T-cell (primary cell): ENCODE measurements at places on chromosomes 4 and X. TPM values are rescaled to one million over a fixed set of nuclear protein-coding genes. Genes with fewer than 3 reads are reported as not detected.

DNA sequence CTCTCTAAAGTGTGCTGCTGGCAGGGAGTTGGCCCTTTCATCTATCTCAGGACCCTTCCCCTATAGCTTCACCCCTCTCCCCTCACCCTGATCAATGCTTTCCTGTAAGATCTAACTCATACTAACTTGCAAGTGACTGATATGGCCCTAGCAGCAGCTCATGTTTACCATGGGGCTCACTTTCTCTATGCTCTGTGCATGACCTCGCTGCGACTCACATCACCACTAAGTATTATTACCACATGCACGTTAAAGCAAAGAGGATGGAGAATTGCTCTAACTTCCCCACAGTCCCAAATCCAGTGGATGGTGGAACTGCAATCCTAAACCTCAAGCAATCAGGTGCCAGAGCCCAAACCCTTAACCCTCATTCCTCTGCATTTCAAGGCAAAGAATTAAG is 626.6 kb downstream of the MID1IP1 start:
- H3K36me3 ChIP-seq: no peaks in the 10 kb centered on the region
- H3K27me3 ChIP-seq: no peaks in the 10 kb centered on the region
- H3K27ac ChIP-seq: no peak overlapping the region
- no peak for DNase-seq

DNA sequence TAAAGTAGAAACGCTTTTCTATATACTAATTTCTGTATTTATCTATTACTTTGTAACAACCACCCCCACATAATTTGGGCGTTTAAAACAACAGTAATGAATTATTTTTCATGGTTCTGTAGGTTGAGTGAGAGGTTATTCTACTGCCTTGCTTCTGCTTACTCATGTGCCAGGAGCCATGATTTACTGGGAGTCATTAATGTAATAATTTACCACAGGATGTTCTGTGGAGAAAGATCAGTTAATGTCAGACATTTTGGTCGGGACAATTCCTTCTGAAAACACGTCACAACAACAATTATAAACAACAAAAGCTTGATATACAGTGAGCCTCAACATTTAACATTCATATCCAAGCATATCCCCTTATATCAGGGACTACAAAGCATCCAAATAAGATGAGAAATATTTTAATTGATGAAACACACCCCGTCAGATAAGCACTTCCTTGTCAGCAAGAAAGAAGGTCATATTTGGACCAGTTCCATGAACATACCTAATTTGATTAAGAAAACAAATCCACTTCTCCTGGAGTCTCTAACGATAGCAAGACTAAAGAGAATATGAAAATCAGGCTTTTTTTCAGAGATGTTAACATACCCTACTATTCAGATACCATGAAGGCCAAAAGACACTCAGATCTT is 238.5 kb downstream of the PRDM5 start:
- H3K36me3 ChIP-seq: no peaks in the 10 kb centered on the region
- no peak overlapping the region for H3K27ac ChIP-seq
- H3K4me3 ChIP-seq: no peak overlapping the region
- no peaks in the 10 kb centered on the region for H3K27me3 ChIP-seq
- H3K4me1 ChIP-seq: no peaks in the 10 kb centered on the region

DNA sequence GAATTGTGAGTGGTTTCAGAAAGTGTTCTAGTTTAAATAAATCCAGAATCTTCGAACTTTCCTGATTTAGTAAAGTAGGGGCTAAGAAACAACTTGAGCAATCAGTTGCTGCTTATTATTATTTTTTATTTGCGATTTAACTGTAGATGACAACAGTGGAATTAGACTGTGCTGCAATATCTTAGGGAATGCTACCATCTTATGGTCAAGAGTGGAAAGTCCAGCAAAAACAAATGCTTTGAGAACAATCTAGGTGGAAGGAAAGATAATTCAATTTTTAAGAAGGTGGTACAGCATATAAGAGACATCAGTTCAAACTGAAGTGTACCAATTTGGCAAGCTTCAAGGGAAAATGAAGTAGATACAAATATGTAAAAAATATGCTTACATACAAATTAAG is 73.3 kb downstream of the CYLC1 start:
- no peaks in the 10 kb centered on the region for H3K36me3 ChIP-seq
- no peak for DNase-seq
- no peaks in the 10 kb centered on the region for H3K27me3 ChIP-seq
- no peaks in the 10 kb centered on the region for H3K4me1 ChIP-seq
- H3K4me3 ChIP-seq: no peak overlapping the region

- no peak overlapping the region for H3K4me3 ChIP-seq
- no peaks in the 10 kb centered on the region for H3K4me1 ChIP-seq
- no peaks in the 10 kb centered on the region for H3K36me3 ChIP-seq
These were observed 17.2 kb upstream of the SH3TC1 start for GRCh38 chr4:8181844-8182243.

DNA sequence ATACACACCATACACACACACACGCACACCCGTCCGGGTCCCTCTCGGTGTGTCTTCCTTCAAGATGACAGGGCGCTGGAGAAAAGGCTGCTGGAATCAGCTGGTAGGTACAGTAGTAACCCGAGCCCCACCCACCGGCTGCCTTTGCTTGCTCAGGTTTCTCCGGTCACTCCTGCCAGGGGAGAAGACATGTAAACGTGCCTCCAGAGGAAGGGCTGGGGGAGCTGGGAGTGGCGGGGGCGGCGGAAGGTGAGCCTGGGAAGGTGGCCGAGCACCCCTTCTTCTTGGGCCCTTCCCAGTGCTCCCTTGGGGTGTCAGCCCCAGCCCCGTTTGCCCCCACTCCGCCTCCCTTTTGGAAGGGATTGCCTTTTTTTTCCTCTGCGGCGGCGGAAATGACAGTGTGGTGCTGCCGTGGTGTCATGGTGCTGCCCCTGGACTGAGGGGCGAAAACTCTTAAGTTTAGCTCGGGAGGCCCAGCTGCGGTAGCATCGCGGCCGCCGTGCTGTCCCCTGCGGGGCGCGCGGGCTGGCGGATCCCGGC is at the start of gene MID2:
TSS of gene MID2 (plus strand) at position 169 of the 540 bp plus-strand sequence. CDS start 561 bp downstream, outside the sequence.
- no peaks in the 10 kb centered on the region for H3K4me1 ChIP-seq
- H3K27me3 ChIP-seq: no peaks in the 10 kb centered on the region
- peak within 1 kb of the TSS; percentile 72 for H3K27ac ChIP-seq
- DNase-seq: peak; percentile 43
- H3K36me3 ChIP-seq: no peaks in the 10 kb centered on the region

GRCh38 chrX:107842715-107843400 is 17.2 kb downstream of the MID2 start:
- H3K27me3 ChIP-seq: peaks cover 2% of the 10 kb centered on the region
- no peak overlapping the region for H3K4me3 ChIP-seq
- H3K36me3 ChIP-seq: no peaks in the 10 kb centered on the region
- DNase-seq: no peak
- H3K27ac ChIP-seq: no peak overlapping the region
- no peaks in the 10 kb centered on the region for H3K4me1 ChIP-seq

DNA sequence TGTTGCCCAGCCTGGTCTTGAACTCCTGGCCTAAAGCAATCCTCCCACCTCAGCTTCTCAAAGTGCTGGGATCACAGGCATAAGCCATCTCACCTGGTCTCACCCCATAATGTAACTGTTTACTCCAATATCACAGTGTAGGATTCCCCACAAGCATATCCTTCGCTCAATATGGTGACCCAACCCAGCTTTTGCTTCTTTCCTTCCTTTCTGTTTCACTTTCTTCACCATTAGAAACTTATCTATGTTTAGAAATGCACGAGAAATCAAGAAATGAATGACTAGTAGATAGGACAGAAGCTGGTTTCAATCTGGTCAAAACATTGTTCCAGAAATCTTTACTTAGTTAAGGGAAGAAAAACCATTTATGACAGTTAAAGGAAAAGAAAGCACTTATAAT is 18.9 kb downstream of the TSPAN5 start:
- peaks cover 2% of the 10 kb centered on the region for H3K4me1 ChIP-seq
- no peak overlapping the region for H3K4me3 ChIP-seq
- H3K36me3 ChIP-seq: no peaks in the 10 kb centered on the region
- peak overlapping the region; percentile 57 for H3K27ac ChIP-seq

- no peak overlapping the region for H3K27ac ChIP-seq
- H3K4me1 ChIP-seq: no peaks in the 10 kb centered on the region
- DNase-seq: no peak
These were observed 10.9 kb downstream of the GAB1 start for GRCh38 chr4:143347484-143348111.

DNA sequence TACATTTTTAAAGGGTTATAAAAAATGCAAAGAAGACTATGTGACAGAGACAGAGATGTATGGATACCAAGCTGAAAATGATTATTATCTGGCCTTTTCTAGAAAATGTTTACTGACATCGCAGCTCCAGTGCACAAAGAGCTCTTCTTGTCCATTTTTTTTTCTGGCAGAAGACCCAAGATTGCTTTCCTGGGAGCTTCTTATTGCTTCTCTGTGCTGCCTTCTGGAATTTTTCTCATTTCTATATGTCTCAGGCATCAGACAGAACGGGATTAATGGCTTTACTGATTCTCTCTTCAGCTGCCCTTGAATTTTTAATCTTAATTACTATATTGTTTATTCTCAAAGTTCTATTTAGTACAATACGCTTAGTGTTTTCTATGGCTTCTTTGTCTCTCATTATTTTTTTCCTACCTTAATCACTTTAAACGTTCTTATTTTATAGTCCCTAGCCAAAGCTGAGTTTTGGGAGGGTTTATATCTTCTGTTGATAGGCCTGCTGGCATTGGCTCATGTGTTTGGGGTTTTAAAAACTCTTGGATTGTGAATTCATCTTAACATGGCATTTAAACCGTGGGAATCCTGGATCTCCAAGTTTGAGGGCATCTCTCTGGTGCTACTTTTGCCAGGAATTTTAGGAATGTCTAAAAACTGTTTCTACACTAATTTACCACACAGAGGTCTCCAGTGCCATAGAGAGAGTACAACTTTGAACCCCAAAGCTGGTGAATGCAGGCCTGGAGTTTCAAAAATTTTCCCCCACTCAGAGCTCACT is 138.9 kb upstream of the LNX1 start:
- no peak for DNase-seq
- no peak overlapping the region for H3K27ac ChIP-seq
- no peaks in the 10 kb centered on the region for H3K36me3 ChIP-seq

- H3K36me3 ChIP-seq: no peaks in the 10 kb centered on the region
- H3K4me3 ChIP-seq: no peak overlapping the region
- no peak for DNase-seq
- no peaks in the 10 kb centered on the region for H3K27me3 ChIP-seq
- no peak overlapping the region for H3K27ac ChIP-seq
- H3K4me1 ChIP-seq: no peaks in the 10 kb centered on the region
These were observed 82.9 kb upstream of the NLGN4X start for GRCh38 chrX:6311540-6311939.

GRCh38 chr4:83852085-83852451 is 316.2 kb downstream of the GPAT3 start:
- no peaks in the 10 kb centered on the region for H3K4me1 ChIP-seq
- H3K27me3 ChIP-seq: peaks cover 7% of the 10 kb centered on the region
- H3K4me3 ChIP-seq: no peak overlapping the region
- H3K36me3 ChIP-seq: no peaks in the 10 kb centered on the region
- H3K27ac ChIP-seq: no peak overlapping the region

DNA sequence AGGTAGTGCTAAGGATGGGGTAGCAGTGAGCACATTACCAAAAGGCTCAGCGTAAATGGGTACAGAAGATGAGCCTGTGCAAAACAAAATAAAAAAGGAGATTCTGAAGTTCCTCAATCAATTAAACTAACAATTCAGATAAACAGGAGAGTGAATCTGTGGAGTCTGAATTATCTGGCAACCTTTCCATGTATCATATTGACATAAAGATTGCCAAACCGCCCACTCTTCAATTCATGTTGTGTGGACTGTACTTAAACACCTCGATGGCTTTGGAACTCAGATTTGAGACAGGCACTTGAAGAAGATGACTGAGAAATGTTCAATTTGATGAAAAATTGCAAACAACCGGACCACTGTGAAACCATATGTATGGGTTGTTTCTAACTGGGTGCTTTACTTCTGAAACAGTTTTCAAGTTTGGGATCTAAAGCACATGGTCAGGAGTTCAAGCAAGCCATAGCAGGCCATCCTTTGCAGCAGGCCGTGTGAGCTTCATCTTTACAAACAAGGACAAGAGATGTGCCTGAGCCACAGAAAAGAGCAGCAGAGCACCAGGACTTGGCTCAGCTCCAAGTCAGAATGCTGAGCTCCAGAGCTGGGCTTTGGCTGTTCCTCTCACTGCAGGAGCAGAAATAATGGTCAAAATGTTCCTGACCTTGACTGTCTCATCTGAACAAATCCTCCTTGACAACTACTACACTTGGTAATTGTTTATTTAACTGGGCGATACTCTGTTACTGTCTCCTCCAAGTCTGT is 108.1 kb downstream of the MGST2 start:
- no peak overlapping the region for H3K4me3 ChIP-seq
- H3K36me3 ChIP-seq: no peaks in the 10 kb centered on the region
- H3K27ac ChIP-seq: no peak overlapping the region
- no peak for DNase-seq
- no peaks in the 10 kb centered on the region for H3K4me1 ChIP-seq

- no peak overlapping the region for H3K27ac ChIP-seq
- no peak for DNase-seq
- H3K4me1 ChIP-seq: no peaks in the 10 kb centered on the region
- H3K36me3 ChIP-seq: no peaks in the 10 kb centered on the region
- no peaks in the 10 kb centered on the region for H3K27me3 ChIP-seq
These were observed 881.6 kb downstream of the PCDH7 start for GRCh38 chr4:31601793-31602192.

DNA sequence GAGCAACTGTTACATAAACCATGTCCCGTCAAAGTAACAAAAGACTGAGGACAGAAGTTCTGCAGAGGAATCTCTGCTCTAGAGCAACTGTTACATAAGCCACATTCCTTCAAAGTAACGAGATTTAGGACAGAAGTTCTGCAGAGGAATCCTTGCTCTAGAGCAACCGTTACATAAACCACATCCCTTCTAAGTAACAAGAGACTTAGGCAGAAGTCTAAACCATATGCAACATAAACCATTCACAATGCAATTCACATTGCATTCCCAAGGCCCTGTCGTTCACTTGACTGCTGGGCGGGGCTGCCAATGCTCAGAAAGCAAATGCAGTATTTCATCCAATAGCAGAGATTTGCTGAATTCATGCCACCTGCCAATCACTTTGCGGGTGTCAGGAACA is 124.4 kb upstream of the PUDP start:
- no peak overlapping the region for H3K4me3 ChIP-seq
- H3K4me1 ChIP-seq: no peaks in the 10 kb centered on the region
- DNase-seq: no peak
- no peak overlapping the region for H3K27ac ChIP-seq
- no peaks in the 10 kb centered on the region for H3K36me3 ChIP-seq

RPL9 gene
- total RNA-seq: 2,590 TPM

CFAP47 gene
- total RNA-seq: not detected

CT45A2 gene
- not detected for total RNA-seq

RBMXL3 gene
- total RNA-seq: not detected

PAGE2B gene
- 1.6 TPM for total RNA-seq

RNF212 gene
- total RNA-seq: 4.4 TPM
